ENCODE measurements at places on chromosomes 6 and 20. TPM values are rescaled to one million over a fixed set of nuclear protein-coding genes. Genes with fewer than 3 reads are reported as not detected.

DNA sequence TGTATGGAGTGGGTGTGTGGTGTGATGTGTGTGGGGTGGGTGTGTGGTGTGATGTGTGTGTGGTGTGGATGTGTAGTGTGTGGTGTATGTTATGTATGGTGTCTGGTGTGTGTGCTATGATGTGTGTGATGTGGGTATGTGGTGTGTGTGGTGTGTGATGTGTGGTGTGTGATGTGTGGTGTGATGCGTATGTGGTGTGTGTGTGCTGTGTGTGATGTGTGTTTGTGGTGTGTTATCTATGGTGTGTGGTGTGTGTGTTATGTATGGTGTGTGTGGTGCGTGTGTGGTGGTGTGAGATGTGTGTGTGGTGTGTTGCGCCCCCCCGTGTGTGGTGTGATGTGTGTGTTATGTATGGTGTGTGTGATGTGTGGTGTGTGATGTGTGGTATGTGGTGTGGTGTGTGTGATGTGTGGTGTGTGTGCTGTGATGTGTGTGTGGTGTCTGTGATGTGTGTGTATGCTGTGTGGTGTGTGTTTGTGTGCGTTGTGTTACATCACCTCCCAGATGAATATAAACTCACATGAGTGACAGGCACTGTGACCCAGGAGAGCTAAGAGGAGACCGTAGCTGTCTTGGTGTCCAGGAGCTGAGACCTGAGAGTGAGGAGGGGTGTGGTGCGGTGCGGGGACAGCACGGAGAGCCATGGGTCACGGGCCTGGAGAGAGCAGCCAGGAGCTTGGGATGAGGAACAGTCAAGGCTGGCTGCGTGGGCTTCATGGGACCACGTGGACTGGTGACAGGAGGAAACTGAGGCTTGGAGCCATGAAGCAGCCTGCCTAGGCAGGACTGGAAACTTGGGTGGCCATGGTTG lies 8.8 kb downstream of the DLGAP4 start:
- no peak overlapping the region for H3K4me3 ChIP-seq
- no peaks in the 10 kb centered on the region for H3K4me1 ChIP-seq
- no peak overlapping the region for H3K27ac ChIP-seq
- no peak for DNase-seq
- H3K27me3 ChIP-seq = no peaks in the 10 kb centered on the region
- H3K36me3 ChIP-seq = no peaks in the 10 kb centered on the region

- no peak for DNase-seq
- no peak overlapping the region for H3K27ac ChIP-seq
- H3K4me3 ChIP-seq = no peak overlapping the region
- no peaks in the 10 kb centered on the region for H3K36me3 ChIP-seq
- H3K4me1 ChIP-seq = no peaks in the 10 kb centered on the region
Measured at GRCh38 chr20:48056218-48056617, 270.9 kb upstream of the SULF2 start.

The HTR1B gene
- 0.55 TPM for total RNA-seq

The CENPQ gene
- total RNA-seq = 5.7 TPM

The LRRN4 gene
- 9.0 TPM for total RNA-seq

All from ovary (tissue), 10 donors.